NCI-H748 treated with DMSO at 0.1 percent for 48 hours (cell line): ENCODE measurements at places on chromosomes 13 and 19.

DNA sequence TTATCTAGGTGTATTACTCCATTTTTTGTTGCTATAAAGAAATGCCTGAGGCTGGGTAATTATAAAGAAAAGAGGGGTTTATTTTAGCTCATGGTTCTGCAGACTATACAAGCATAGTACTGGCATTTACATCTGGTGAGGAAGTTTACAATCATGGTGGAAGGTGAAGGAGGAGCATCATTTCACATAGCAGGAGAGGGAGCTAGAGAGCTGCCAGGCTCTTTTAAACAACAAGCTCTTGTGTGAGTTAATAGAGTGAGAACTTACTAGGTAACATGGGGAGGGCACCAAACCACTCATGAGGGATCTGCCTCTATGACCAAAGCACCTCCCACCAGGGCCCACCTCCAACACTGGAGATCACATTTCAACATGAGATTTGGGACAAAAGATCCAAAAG lies 221.7 kb upstream of the GPC6 start:
- no peak for DNase-seq

- DNase-seq, result no peak
Measured at GRCh38 chr19:6253954-6254733, 25.6 kb downstream of the MLLT1 start.

DNA sequence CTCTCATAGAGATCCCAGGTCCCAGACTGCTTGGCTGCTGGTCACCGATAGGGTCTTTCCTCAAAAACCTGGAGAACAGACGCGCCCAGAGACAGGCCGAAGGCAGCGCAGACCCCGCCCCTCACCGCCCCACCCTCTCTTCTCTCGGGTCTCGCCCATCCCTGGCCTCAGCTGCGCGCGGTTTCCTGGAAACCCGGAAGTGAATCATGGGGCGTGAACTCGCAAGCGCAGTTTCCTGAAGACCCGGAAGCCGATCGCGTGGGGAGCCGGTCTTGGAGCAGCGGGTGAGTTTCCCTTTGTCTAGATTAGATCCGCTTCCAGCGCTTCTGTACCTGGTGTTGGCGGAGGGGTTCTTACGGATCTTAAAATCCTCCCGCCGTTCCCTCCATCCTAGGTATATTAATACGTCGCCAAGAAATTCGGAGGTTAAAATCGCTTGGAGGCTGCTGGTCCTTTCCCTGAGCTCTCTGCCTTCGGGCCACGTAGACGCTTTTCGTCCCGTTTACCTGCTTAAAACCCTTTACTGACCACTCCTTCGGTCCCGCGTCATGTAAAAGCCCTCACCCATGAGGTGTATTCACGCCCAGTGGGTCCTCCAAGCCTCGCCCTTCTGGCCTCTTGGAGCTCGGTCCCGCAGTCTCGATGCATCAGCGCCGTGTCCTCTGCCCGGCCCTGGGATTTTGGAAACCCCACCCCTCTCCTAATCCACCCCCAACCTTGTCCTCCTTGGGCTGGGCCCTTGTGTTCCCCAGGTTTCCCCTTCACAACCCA lies at the start of gene ZNF578:
TSS of gene ZNF578 (plus strand) at position 230 of the 771 bp plus-strand sequence. CDS start 48,293 bp downstream, outside the sequence.
- peak; percentile 65 for DNase-seq

DNA sequence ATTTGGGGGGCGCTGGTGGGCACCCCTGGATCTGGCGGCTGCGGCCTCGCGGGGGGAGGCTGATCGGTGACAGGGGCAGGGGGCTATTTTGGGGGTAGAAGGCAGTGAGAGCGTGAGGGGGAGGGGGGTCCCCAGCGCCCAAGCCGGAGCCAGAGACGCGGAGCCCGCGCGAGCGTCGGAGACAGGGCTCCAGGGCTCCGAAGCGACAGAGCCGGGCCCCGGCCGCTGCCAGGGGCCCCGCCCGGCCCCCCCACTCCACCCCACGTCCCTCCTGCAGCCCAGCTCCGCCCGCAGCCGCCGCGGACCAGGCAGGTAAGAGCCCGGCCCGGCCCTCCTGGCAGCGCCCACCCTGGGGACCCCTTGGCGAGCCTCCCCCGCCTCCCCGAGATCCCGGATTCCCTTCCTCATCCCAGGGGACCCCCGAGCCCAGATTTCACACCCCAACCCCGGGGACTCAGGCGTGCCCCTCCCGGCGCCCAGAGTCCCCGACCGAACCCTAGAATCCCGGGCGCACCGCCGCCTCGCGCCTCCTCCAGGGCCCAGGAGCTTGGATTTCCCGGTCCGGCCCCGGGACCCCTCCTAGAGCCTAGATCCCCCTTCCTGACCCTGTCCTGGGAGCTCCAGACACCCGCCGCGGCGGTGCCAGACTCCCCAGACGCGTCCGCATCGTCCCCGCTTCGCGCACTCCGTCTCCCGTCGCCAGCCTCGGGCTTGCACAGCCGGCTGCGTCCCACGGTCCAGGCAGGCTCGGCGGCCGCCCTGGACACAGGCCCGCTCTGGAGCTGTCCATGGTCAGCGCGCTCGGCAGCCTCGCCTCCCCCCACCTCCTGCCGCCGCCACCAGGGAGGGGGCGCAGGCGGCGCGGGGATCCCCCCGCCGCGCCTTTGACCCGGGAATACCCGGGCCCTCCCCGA lies at the start of gene PPFIA3:
TSS of gene PPFIA3 (plus strand) at position 134 of the 914 bp plus-strand sequence. CDS start 8,330 bp downstream, outside the sequence.
- DNase-seq, result no peak

- peak; percentile 87 for DNase-seq
Measured at GRCh38 chr19:40217027-40217810, 965 bp downstream of the TTC9B start.

- DNase-seq, result no peak
Measured at GRCh38 chr13:72599178-72599743, 128.2 kb downstream of the MZT1 start.

DNA sequence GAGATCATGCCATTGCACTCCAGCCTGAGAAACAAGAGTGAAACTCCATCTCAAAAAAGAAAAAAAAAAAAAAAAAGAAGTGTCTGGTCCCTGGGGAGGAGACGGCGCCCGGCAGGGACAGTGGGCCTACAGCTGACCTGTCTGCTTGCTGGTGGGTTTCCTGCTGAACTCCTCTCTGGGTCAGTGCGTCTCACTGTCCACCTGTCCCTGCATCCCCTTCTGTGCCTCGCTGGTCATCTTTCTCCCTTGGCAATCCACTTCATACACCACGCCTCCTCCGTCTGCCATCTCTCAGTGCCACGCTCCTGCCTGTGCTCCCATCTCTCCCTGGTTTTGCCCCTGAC lies 63.4 kb downstream of the ACSBG2 start:
- DNase-seq, result no peak

- DNase-seq, result no peak
Measured at GRCh38 chr19:29651622-29652394, 13.5 kb upstream of the PLEKHF1 start.

GRCh38 chr19:1896508-1896907 lies 8.7 kb upstream of the ADAT3 start:
- no peak for DNase-seq

GRCh38 chr19:45767410-45767880 lies 1.6 kb downstream of the SIX5 start:
- DNase-seq, result no peak

DNA sequence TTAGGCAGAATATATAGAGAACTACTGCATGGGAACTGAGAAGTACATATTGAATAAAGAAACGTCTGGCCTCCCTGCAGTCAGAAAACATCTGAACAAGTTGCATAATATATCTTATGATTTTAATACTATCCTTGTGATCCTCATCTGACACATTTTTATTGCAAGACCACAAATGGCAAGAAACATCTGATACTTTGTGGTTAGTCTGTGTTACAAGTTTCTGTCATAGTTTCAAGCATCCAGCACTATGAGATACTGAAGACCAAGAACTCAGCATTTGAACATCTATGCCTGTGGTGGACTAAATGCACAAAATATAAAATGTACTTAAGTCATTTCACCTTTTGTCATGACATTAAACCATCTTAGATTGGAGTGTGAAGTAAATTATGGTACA lies 1175.8 kb upstream of the MIR17HG start:
- no peak for DNase-seq

DNA sequence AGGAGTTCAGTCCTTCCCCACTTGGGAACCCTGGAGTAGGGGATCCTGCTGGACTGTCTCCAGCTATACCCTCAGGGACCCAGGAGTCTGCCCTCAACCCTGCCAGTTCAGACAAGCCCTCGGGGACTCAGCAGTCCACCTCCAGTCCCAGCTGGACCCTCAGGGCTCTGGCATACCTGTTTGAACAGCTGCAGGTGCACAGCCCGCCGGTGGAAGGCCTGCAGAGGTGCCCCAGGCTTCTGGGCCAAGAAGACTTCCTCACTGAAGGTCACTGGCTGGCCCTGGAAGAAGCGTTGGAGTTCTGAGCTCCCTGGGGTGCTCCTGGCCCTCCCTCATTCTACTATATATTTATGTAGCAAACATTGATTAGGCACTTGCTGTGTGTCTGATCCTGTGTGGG lies 8.6 kb downstream of the CRB3 start:
- no peak for DNase-seq

DNA sequence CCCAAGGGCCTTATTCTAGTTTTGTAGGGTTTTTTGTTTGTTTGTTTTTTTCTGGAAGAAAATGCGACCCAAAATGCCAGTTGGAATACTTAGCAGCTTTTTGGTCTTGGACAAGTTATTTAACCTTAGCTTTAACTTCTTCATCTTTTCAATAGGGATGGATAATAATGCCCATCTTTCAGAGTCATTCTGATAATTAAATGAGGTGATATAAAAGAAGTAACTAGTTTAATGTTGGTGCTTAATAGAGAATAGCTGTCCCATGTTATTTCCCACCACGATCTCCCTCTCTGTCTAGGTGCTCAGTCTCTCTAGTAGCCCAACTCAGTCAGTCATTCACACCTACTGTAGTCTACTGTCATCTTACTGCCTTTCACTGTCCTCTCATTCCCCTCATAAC lies 8.0 kb downstream of the LSM14A start:
- no peak for DNase-seq

DNA sequence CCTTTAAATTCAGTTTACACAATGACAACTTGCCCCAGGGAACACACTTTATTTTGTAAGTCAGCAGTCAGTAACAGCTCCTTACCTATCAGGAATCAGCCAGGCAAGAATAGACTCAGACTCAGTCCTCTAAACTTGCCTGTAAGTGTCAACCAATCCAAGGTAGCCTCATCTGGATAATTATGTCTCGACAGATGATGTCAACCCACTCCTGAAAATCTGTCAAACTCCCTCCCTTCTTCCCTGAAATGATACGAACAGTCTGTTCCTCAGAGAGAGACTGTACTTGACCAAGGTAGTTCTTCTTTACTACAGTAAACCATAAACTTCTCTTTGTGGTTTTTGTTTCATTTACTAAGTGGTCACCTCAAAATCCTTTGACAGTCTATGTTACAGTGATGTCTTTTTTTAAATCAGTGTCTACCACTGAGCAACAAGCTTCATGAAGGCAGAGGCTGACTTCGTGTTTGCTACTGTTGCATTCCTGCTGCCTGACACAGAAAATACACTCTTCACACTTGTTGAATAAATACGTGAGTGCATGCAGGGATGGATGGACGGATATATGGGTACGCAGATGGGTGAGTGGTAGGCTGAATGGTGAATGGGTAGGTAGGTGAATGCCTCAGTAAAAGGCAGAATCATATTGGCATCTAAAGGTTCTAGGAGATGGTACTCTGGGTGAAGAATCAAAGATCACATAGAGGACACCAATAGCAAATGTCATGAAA lies 17.5 kb upstream of the FREM2 start:
- no peak for DNase-seq

GRCh38 chr13:101545521-101545920 lies 93.0 kb downstream of the ITGBL1 start:
- DNase-seq, result no peak

- DNase-seq, result no peak
Measured at GRCh38 chr19:51780270-51780669, 14.7 kb upstream of the FPR3 start.

DNA sequence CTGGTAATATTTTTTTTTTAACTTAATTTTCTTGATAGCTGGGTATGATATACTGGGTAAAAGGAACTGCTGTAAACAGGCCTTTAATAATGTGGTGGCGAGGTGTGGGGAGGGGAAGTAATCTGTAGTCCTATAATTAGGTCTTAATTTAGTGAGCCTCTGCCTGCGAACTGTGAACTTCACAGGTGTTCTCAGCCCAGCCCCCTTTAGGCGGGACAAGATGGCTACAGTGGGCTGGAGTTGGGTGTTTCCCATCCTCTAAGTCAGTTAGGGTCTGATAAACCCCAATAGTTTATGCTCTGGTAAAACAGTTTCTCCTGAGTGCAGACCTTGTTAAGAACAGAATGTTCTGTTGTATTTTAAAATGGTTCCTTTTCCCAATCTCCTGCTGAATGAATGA lies 97.6 kb upstream of the SERP2 start:
- DNase-seq, result no peak

DNA sequence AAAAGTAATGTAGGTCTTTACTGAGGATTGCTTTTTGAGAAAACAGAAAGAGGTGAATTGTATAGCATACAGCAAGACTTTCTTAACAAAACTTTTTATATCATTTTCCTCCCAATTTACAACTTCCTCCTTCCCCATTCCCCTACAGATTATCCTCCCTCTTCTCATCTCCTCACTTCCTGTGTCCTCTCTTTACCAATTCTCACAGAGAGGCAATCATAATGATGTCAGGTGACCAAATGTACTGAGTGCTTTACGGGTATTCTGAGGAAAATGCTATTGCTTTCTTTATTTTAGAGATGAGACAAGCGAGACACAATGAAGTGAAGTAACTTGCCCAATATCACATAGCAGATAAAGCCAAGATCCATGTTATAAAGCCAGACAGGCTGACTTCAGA lies 1.7 kb upstream of the MTMR6 start:
- DNase-seq, result no peak

GRCh38 chr19:16136185-16136999 lies 7.1 kb upstream of the HSH2D start:
- no peak for DNase-seq

- DNase-seq, result no peak
Measured at GRCh38 chr19:54938906-54939305, 8.4 kb downstream of the NLRP7 start.

DNA sequence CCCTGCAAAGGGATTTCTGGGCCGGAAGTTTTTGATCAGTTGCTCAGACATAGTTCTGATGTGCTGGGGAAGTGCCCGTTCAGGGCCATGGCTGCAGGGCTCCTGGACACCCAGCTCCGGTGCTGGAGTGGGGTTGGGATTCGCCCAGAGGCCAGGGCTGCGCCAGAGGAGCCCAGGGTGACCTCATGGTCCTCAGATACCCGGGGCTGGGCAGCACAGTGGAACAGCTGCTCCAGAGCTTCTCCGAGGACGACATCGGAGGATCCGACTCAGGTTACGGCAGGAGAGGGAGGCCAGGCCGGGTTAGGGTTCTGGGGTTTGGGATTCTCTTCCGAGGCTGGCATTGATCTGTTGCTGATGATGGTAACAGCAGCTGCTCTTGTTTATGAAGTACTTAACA lies 20.9 kb downstream of the CARM1 start:
- DNase-seq, result no peak

GRCh38 chr13:106432636-106433035 lies 102.8 kb downstream of the EFNB2 start:
- no peak for DNase-seq

GRCh38 chr13:75329723-75330122 lies 152.2 kb downstream of the TBC1D4 start:
- no peak for DNase-seq

DNA sequence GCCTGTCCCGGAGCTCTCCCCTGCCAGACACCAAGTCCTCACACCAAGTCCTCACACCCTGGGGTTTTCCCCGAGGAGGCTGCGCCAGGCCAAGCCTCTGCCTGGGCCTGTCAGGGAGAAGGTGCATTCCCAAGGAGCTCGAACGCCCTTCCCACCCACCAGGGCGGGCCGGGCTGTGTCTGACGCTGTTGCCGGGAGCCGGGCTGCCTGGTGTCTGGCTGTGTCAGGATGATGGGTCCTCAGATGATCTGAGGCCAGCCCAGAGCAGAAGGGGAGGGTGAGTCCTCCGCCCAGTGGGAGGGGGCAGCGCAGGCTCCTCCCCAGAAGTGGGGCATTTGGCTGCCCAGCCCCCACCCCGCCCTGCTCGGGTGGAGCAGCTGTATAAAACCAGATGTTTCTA lies 2.3 kb upstream of the HAS1 start:
- no peak for DNase-seq
